ENCODE measurements at places on chromosomes 7 and 10. TPM values are rescaled to one million over a fixed set of nuclear protein-coding genes. Genes with fewer than 3 reads are reported as not detected.

GRCh38 chr10:85848756-85849155 lies 517.8 kb downstream of the GRID1 start:
- no peaks in the 10 kb centered on the region for H3K27me3 ChIP-seq
- no peak overlapping the region for H3K27ac ChIP-seq
- no peaks in the 10 kb centered on the region for H3K36me3 ChIP-seq
- H3K4me1 ChIP-seq: peaks cover 13% of the 10 kb centered on the region
- H3K4me3 ChIP-seq: no peak overlapping the region

DNA sequence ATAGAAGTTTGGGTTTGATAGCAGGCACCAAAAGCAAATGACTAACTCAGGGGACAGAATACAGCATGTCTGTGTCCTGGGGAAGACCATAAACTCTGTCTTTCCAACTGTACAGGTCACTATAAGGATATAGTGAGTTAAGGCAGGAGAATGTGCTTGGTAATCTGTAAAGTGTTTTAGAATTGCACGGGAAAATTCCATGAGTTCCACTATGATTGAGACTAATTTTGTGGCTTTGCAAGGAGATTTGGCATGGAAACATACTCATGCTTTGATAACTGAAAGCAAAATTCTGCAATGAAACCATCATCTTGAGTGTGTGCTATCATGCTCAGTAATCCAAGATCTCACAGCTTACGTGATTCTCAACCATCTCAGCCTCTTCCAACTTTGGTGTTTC lies 152.6 kb downstream of the PKD1L1 start:
- no peaks in the 10 kb centered on the region for H3K36me3 ChIP-seq
- H3K4me1 ChIP-seq: peaks cover 13% of the 10 kb centered on the region
- no peaks in the 10 kb centered on the region for H3K27me3 ChIP-seq
- peak overlapping the region; percentile 91 for H3K27ac ChIP-seq

DNA sequence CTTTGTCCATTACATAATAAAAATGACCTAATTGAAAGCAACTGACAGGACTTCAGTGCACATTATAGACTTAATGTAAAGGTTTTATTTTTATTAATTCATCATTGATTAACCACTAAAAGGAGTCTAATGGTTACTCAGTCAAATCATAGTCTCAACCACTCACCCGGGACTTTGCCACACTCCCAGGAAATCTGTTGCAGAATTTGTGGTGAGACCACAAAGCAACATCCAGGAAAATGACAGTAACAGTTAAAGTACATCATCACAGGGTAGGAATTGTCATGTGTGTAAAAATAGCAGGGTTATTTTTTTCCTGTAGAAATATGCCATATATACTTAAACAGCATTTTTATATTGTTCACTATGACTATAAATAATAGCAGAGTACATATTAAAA lies 6.3 kb upstream of the HGF start:
- no peak overlapping the region for H3K27ac ChIP-seq
- no peaks in the 10 kb centered on the region for H3K4me1 ChIP-seq
- no peaks in the 10 kb centered on the region for H3K36me3 ChIP-seq
- H3K27me3 ChIP-seq: no peaks in the 10 kb centered on the region
- DNase-seq: peak; percentile 35

DNA sequence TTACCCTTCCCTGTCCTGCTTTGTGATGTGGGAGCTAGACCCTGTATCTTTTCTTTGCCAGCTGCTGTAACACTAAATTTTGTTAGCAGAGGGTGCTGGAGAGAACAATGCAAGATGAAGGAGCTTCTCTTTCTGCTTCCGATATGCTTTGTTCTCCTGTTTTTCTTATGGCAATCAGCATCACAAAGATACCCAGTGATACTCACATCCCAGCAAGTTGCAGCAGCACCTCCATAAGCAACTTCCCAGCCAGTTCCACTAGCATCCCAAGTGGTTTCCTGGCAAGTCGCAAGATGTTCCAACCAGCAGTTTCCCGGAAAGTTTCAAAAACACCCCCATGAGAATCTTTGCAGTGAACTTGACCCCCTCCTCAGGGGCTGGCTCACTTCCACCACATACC lies 148.6 kb downstream of the IMMP2L start:
- H3K4me1 ChIP-seq: no peaks in the 10 kb centered on the region
- H3K4me3 ChIP-seq: no peak overlapping the region
- no peak for DNase-seq
- H3K27me3 ChIP-seq: no peaks in the 10 kb centered on the region
- H3K27ac ChIP-seq: no peak overlapping the region

GRCh38 chr7:110685899-110686298 lies 405.0 kb upstream of the LRRN3 start:
- H3K4me3 ChIP-seq: no peak overlapping the region
- no peaks in the 10 kb centered on the region for H3K4me1 ChIP-seq
- no peak overlapping the region for H3K27ac ChIP-seq
- H3K36me3 ChIP-seq: no peaks in the 10 kb centered on the region
- no peaks in the 10 kb centered on the region for H3K27me3 ChIP-seq
- no peak for DNase-seq

DNA sequence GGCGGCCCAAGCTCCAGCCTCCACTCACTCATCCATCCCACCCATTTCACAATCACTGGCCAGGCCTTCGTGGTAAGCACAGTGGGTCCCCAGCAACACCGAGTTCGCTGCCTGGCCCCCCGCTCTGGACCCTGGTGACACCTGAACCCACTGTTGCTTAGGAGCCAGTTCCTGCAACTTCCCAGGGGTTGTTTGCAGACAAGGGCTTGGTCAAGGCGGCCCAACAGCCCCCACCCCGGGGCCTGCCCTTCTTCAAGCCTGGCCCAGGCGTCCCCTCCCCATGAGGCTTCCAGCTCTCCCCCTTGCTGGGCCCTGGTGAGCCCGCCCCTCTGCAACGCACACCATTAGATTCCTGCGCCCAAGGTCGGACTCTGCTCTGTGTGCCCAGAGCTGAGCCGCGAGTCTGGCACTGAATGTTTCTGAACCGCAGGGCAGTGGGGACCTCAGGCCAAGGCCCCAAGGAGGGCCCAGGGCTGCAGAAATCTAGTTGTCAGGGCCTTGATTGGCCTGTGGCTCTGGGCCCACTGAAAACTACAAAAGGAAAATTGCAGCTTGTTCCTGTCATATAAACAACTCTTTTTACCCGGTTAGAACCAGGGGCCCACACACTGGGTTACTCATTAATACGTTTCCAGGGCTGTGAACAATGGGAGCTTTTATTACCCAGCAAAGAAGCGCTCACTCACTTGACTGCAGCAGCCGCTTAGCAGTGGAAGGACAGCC lies 2.1 kb upstream of the COX19 start:
- H3K36me3 ChIP-seq: peaks cover 8% of the 10 kb centered on the region
- DNase-seq: no peak
- no peak overlapping the region for H3K4me3 ChIP-seq
- H3K4me1 ChIP-seq: peaks cover 8% of the 10 kb centered on the region

DNA sequence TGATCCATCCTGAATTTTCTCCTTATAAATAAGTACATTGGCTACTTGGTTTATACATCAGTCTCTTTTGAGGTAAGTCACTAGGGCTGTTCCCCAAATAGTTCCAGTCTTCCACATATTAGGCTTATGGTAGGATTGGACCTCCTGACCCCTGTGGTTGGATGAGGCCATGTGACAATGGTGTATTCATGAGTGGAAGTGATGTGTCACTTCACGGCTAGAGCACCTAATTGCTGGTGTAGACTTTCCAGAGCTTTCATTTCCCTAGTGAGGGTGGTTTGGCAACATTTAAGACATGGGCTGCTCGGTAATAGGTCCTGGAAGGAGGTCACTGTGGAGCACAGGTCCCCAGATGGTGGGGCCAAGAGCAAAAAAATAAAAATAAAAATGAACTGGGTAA lies 141.2 kb upstream of the ABCB5 start:
- DNase-seq: peak; percentile 2
- no peak overlapping the region for H3K27ac ChIP-seq
- H3K27me3 ChIP-seq: no peaks in the 10 kb centered on the region
- H3K36me3 ChIP-seq: no peaks in the 10 kb centered on the region
- no peak overlapping the region for H3K4me3 ChIP-seq

- no peak overlapping the region for H3K27ac ChIP-seq
- peaks cover 14% of the 10 kb centered on the region for H3K4me1 ChIP-seq
- peaks cover 46% of the 10 kb centered on the region for H3K36me3 ChIP-seq
- DNase-seq: no peak
- no peaks in the 10 kb centered on the region for H3K27me3 ChIP-seq
Observed at GRCh38 chr10:101040061-101040460, 9.0 kb downstream of the SFXN3 start.

DNA sequence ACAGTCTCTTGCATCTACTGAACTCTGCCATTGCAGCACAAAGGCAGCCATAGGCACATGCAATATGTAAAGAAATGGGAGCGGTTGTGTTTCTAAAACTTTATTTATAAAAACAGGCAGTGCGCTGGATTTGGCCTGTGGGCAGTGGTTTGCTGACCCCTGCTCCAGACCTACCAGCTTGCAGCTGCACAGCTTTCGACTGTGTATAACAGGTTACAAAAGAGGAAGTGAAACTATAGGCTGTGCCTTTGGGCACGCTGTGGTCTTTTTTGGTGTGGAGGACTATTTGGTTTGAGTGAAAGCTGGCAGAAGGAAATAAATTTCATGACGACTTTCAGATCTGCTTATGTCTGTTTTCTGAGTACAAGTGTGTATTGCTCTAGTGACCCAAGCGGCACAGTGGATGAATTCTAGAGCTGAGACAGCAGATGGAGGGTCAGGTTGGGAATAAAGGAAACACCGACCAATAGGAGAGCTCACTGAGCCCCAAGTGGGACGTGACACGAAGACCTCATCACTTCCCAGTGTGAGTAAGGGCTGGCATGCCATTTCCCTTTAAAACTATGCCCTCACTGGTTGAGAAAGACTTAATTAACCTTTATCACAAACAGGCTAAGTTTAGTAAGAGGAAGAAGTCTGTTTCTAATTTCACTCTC lies 152.7 kb downstream of the ANK3 start:
- H3K27me3 ChIP-seq: no peaks in the 10 kb centered on the region
- H3K36me3 ChIP-seq: no peaks in the 10 kb centered on the region
- no peak overlapping the region for H3K27ac ChIP-seq

DNA sequence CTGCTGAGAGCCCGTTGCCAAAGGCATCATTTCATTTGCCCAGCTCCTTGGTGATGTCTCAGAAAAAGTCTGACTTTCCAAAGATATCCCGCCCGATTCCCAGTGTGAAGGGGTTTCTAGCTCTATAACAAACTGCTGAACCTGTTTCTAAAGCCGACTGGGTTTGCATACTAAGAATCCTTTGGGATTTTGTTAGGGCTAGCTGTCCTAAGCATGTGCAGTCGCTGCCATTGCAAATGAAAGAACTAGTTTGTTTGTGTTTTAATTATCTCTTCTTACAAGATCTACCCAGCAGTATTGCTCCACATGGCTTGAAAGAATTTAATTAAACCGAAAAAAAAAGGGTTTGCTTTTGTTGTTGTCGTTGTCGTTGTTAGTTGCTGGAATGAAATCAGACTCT lies 476.6 kb downstream of the GATA3 start:
- H3K4me1 ChIP-seq: no peaks in the 10 kb centered on the region
- H3K4me3 ChIP-seq: no peak overlapping the region
- H3K27me3 ChIP-seq: no peaks in the 10 kb centered on the region
- no peaks in the 10 kb centered on the region for H3K36me3 ChIP-seq
- no peak for DNase-seq

GRCh38 chr7:151744656-151745638 lies 132.0 kb downstream of the PRKAG2 start:
- peaks cover 45% of the 10 kb centered on the region for H3K4me1 ChIP-seq
- no peak overlapping the region for H3K27ac ChIP-seq
- peak; percentile 89 for DNase-seq

DNA sequence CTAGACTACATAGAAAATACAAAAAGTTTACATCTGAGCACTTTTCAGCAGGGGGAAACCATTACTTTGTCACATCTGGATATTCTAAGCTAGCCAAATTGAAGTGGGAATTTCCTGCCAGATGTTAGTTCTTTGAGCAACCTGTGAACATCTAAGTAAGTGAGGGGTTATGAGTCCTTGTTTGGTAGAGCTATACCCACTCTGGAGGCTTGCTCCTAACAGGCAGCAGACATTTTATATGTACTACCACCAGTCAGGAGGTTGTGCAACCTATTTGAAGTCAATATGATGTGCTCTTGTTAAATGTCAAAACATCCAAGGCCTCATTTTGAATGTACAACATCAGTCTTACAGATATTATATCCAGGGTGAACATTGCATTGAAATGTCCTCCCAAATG lies 143.3 kb upstream of the KAT6B start:
- DNase-seq: no peak
- no peaks in the 10 kb centered on the region for H3K4me1 ChIP-seq
- H3K27me3 ChIP-seq: no peaks in the 10 kb centered on the region
- H3K36me3 ChIP-seq: peaks cover 3% of the 10 kb centered on the region

- peak; percentile 92 for DNase-seq
- H3K27ac ChIP-seq: no peak overlapping the region
- no peaks in the 10 kb centered on the region for H3K4me1 ChIP-seq
Observed at GRCh38 chr7:133530682-133531081, 277.8 kb downstream of the EXOC4 start.

DNA sequence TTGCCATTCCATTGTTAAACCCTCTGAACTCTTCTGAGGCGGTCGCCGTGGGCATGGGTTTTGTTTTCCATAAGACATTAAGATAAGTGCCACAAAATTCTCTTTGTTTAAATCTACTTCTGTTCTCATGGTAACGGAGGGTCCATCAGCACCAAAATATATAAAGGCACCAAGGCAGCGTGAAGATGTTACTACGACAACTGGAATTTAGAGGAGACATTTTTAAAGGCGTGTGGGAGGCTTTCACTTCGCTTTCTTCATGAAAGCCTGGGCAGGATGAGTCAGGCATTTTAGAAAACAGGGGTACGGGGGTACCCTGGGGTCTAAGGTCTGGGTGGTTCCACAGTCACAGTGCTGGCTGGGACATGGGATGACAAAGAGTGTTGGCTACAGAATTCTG lies 34.0 kb downstream of the SMKR1 start:
- DNase-seq: peak; percentile 7
- H3K4me1 ChIP-seq: peaks cover 4% of the 10 kb centered on the region
- H3K4me3 ChIP-seq: no peak overlapping the region
- no peaks in the 10 kb centered on the region for H3K27me3 ChIP-seq
- H3K27ac ChIP-seq: no peak overlapping the region

GRCh38 chr10:4587466-4587865 lies 238.5 kb upstream of the AKR1E2 start:
- no peak for DNase-seq
- H3K27me3 ChIP-seq: no peaks in the 10 kb centered on the region
- no peaks in the 10 kb centered on the region for H3K4me1 ChIP-seq
- H3K4me3 ChIP-seq: no peak overlapping the region

SFTPA1 gene
- not detected for total RNA-seq

SPDYE1 gene
- not detected for total RNA-seq

PLAC9 gene
- total RNA-seq: 2.3 TPM

PAPSS2 gene
- total RNA-seq: 58.5 TPM

STEAP1B gene
- total RNA-seq: 1.1 TPM

Measured in astrocyte (in vitro differentiated cells and primary cell).